ENCODE measurements at places on chromosomes 1 and 21.

- DNase-seq: no peak
Observed at GRCh38 chr1:175537571-175537970, 205.8 kb downstream of the TNR start.

GRCh38 chr1:3234281-3234680 is 165.3 kb downstream of the PRDM16 start:
- DNase-seq: no peak

- no peak for DNase-seq
Observed at GRCh38 chr21:45088729-45089128, 14.3 kb downstream of the ADARB1 start.

GRCh38 chr1:222373216-222373615 is 174.7 kb downstream of the HHIPL2 start:
- no peak for DNase-seq

DNA sequence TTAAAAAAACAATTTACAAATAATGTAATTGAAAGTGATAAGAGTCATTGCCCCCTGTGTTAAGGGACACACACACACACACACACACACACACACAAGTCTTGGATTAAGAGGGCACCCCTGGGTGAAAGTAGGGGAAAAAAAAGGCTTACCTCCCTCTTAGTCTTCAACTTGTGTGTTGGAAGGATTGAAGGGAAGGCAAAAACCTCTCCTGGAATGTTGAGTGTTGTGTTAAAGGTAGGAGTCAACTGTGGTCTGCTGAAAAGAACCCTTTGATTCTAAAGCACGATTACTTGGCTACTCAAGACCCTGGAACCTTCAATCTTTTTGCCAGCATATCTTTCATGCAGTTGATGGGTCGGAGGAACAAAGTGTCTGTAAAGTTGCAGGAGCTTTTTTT is 6.4 kb downstream of the PBX1 start:
- DNase-seq: no peak

DNA sequence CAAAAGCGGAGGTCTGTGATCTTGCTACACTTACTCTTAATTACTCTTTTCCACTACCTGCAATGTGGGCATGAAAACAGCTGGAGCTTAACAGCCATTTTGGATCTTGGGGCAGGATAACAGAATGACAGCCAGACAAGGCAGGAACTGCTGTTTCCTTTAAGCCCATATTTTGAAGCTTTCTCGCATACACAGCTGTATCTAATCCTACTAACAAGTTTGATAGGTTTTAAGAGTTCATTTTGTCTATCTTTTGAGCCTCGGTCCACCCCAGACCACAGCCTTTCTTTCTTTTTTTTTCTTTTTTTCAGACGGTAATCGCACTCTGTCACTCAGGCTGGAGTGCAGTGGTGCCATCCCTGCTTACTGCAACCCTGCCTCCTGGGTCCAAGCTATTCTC is 42.4 kb upstream of the CRB1 start:
- no peak for DNase-seq

GRCh38 chr1:186775881-186776560 is 52.7 kb upstream of the PLA2G4A start:
- no peak for DNase-seq

DNA sequence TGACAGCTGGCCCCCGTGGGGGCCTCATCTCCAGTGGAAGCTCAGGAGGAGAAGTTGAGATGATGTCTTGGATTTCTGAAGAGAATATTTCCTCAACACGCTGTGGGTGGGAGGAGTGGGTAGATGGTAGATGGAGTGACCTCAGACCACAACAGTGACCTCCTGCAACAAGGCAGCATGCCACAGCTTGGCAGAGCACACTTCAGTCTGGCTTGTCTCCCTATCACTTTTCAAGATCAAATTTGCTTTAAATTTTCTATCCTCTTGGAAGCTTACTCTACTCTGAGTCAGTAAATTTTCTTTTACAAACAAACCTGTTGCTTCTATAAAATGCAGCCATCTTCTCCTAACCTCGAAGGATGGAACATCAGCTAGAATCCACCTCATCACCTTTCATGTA is 59.7 kb downstream of the NTPCR start:
- DNase-seq: peak; percentile 39

DNA sequence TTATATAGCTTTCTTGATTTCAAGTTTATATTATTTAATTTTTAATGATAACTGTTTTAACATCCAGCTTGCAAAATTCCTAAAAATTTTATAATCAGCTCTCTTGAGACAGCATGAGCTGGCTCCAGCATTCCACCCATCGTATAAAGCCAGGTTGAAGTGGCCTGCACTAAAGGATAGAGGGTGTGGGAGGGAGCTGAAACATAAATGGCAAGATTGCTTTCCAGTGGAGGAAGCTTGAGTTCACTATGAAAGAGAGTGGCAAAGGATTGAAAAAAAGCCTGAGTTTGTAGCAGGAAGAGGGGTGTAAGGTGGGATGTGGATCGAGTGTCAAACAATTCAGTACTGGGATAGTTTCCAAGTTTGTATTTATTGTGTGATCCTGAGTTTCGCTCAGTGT is 48.5 kb upstream of the ZNF644 start:
- DNase-seq: no peak

GRCh38 chr1:203188686-203189232 is 2.3 kb upstream of the CHI3L1 start:
- no peak for DNase-seq

GRCh38 chr21:41365377-41366107 is 3.7 kb downstream of the MX2 start:
- no peak for DNase-seq

DNA sequence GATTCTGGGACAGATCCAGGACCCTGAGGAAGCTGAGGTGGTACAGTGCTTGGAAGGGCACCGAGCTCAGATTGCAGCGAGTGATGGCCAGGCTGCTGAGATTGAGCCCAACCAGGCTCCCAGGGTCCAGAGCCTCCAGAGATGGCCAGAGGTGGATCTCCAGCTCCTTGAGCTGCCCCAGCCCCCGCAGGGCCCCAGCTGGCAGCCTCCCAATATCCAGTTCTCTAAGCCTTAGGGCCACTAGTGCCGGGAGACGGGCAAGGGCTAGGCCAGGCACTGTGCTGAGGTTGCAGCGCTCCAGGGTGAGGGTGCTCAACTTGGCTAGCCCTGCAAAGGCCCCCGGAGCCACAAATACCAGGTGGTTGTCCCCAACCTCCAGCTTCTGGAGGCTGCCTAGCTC is 3.4 kb downstream of the LINGO4 start:
- DNase-seq: no peak

- DNase-seq: no peak
Observed at GRCh38 chr1:34825455-34826091, 32.8 kb downstream of the GJA4 start.

- no peak for DNase-seq
Observed at GRCh38 chr1:173195596-173196088, 11.5 kb downstream of the TNFSF4 start.

- DNase-seq: no peak
Observed at GRCh38 chr1:238323490-238323889, 432.8 kb upstream of the ZP4 start.

DNA sequence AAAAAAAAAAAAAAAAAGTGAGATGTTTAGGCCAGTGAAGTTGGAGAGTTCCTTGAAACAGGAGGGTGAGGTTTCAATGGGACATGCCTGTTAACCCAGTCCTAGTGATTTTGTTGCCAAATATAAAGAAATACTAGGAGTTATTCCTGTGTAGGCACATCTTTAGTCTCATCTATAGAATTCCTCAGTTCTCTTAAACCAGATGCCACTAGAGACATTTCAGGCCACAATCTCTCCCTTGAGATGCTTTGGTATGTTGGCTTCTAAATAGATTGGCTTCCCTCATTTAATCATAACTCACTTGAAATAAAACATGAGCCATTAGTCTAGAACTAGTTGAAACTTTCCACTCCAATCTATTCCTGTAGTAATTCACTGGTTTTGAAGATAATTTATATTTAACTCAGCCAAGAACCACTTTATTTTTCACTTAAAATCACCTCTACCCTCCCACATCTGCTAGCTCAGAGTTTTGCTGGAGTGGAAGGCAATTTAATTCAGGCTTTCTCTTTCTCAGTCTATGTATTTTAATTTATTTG is 29.8 kb downstream of the GPR137B start:
- DNase-seq: peak; percentile 15

DNA sequence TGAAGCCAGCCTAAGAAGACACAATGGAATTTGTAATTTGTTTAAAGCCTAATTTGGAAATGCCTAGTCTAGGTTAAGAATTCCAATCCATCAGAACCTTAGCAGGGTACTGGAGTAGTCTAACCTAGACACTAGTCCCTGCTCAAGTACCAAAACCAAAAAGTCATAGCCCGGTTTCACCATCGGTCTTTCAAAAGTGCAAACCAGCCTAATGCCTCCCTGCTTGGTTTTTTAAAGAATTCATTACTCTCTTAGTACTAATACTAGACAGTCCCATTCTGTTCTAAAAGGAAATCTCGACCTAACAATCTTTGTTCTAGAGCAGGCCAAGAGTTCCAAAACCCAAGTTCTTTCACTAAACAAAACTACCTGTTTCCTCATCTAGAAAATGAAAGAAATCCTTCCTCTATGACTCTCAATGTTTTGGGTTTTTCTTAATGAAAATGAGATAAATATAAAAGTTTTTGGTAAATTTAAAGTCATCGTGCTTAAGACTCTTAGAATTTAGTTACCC is 2.6 kb downstream of the PUM1 start:
- DNase-seq: no peak

GRCh38 chr1:192747943-192748342 is 60.9 kb upstream of the RGS2 start:
- DNase-seq: peak; percentile 17

GRCh38 chr1:109610609-109611307 is 8.7 kb downstream of the GNAT2 start:
- peak; percentile 74 for DNase-seq

DNA sequence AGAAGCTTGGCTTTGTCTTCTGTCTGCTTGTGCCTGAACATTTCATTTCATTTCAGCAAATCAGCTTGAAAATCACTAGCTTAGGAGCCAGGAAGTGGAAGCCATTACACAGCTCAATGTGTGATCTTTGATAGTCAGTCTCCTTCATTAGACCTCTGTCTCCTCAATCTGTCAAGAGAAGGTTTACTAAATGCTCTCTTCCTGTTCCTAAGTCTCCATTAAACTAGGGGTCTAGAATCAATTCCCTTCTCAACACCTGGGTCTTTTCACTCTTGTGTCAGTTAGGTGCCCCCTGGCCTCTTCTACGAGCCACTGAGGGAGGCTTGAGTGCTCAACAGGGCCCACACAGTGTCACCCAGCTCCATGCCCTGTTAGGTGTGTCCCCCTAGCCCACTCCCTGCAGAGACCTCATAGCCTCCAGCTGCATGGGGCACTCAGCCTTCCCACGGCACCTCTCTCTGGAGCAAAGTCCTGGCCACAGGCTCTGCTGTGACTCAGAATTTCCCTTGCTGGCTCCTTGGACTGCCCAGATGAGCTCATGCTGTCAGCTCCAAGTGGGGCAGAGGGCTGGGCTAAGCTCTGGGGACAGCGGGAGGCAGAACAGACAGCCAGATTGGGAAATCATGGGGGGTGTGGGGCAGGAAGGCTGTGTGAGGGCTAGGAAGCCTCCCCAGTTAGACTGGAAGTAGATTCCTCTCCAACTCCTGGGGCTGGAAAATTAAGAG is 115.7 kb upstream of the IPO9 start:
- peak; percentile 100 for DNase-seq

GRCh38 chr1:61967750-61968149 is 225.5 kb downstream of the PATJ start:
- DNase-seq: peak; percentile 8

DNA sequence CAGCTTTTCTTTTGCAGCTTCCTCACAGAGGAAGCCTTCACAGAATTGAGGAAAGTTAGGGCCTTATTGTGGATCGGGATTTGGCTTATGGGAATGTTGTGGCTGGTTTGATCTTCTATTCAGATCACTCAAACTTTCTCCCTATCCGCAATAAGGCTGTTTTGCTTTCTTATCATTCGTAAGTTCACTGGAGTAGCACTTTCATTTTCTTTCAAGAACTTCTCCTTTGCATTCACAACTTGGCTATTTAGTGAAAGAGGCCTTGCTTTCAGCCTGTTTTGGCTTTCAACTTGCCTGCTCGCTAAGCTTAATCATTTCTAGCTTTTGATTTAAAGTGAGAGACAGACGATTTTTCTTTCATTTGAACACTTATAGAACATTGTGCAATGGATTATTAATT is 181.9 kb upstream of the B3GALT2 start:
- DNase-seq: no peak

GRCh38 chr1:207035877-207036551 is 3.5 kb upstream of the C1orf116 start:
- peak; percentile 55 for DNase-seq

- peak; percentile 94 for DNase-seq
Observed at GRCh38 chr1:159924791-159925718, at the start of gene TAGLN2. TSS of gene TAGLN2 (minus strand) at chr1:159925507. CDS start at chr1:159920509, 4,998 bp downstream.

DNA sequence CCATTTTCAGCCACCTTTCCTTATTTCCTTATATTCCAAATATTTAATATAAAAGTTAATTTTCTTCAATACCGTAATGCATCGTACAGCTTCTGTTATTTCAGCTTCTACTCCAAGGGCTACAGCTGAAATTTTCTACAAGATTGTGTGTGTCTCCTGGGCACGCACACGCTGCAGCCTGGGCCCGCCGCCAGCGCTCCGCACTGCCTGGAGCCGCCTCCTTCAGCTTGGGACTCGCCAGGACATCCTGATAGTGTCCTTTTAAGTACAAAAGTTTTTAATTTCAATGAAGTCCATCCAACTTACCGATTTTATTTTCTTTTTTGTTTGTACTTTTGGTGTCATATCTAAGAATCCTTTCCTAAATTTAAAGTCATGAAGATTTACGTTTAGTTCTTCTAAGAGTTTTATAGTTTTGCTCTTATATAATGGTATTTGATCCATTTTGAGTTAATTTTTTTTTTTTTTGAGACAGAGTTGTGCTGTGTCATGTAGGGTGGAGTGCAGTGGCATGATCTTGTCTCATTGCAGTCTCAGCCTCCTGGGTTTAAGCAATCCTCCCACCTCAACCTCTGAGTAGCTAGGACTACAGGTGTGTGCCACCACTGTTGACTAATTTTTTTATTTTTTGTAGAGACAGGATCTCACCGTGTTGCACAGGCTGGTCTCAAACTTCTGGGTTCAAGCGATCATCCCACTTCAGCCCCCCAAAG is 82.8 kb downstream of the AXDND1 start:
- DNase-seq: no peak

- no peak for DNase-seq
Observed at GRCh38 chr1:94992161-94992560, 65.3 kb upstream of the CNN3 start.

DNA sequence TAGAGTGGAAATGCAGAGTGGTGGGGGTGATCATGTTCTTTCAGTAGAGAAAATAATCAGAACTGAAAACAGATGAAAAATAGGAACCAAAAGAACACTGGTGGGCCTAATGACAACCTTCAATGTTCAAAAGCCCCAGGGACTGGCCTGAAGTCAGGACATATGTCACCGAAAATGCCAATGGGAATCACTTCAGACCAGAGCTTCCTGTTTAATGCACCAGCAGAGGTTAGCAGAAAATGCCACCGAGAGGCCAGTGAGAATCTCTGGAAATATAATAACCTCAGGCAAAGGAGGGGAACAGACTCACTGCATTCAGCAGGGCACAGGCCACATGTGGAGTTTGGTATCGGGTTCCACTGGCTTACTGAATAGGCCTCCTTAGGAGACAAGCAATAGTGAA is 15.9 kb upstream of the CD58 start:
- DNase-seq: peak; percentile 17

GRCh38 chr1:115768549-115768948 is at the start of gene CASQ2:
TSS of gene CASQ2 (minus strand) at chr1:115768714. CDS start at chr1:115768541, 173 bp downstream.
- no peak for DNase-seq

- no peak for DNase-seq
Observed at GRCh38 chr1:184640505-184640904, 114.2 kb downstream of the EDEM3 start.

Data from EH (cell line).